Ascending aorta (tissue), 2 donors: ENCODE measurements at places on chromosomes 11 and 22. TPM values are rescaled to one million over a fixed set of nuclear protein-coding genes. Genes with fewer than 3 reads are reported as not detected.

Gene CBLIF
- total RNA-seq = 2.6 TPM

Gene ZMAT5
- 59.3 TPM for total RNA-seq

Gene BRSK2
- 9.3 TPM for total RNA-seq

Gene SMTNL1
- not detected for total RNA-seq

Gene MPEG1
- total RNA-seq = 14.5 TPM

Gene DDIAS
- 0.11 TPM for total RNA-seq

Gene BIRC3
- 2.8 TPM for total RNA-seq

Gene CHRM1
- not detected for total RNA-seq

Gene DDT
- 275 TPM for total RNA-seq

Gene OR8D1
- total RNA-seq = not detected

Gene PACSIN3
- total RNA-seq = 32.7 TPM

Gene CNTF
- total RNA-seq = 1.9 TPM

Gene KRTAP5-10
- not detected for total RNA-seq

Gene OR4S2
- total RNA-seq = not detected
